Activated T-helper 1 cell treated with anti-CD3 and anti-CD28 coated beads, Interleukin-12 subunit alpha, Interleukin-12 subunit beta, Interleukin-2, Interleukin-4 antibody, amounts not matched to agents 30 ng/mL and 10 ng/mL and 1 ng/mL, durations not matched to agents 14 hours and 24 hours and 36 hours (primary cell): ENCODE measurements at places on chromosomes 3 and 15. TPM values are rescaled to one million over a fixed set of nuclear protein-coding genes. Genes with fewer than 3 reads are reported as not detected.

The LRRC57 gene
- total RNA-seq, result 19.9 TPM in 2 replicates

The KLF13 gene
- total RNA-seq, result 129 and 137 TPM in 2 replicates

The RUVBL1 gene
- 135 and 137 TPM in 2 replicates for total RNA-seq

The FBXL22 gene
- total RNA-seq, result 0.83 and 0.88 TPM in 2 replicates

The BTLA gene
- total RNA-seq, result 39.4 and 40.7 TPM in 2 replicates

The PLS1 gene
- total RNA-seq, result 4.4 and 4.8 TPM in 2 replicates

The ROBO2 gene
- not detected in 2 replicates for total RNA-seq

The CCR3 gene
- total RNA-seq, result 0.29 TPM in 1 of 2 replicates, not detected in the other

The FOXB1 gene
- total RNA-seq, result 1.2 and 1.3 TPM in 2 replicates

The RPLP1 gene
- total RNA-seq, result 1,633 and 1,710 TPM in 2 replicates

The SNX22 gene
- 0.99 and 1.1 TPM in 2 replicates for total RNA-seq

The WDR93 gene
- not detected in 2 replicates for total RNA-seq

The OXSR1 gene
- 48.6 and 50.8 TPM in 2 replicates for total RNA-seq

The HHATL gene
- not detected in 2 replicates for total RNA-seq

The ZNF148 gene
- 34.7 and 38.5 TPM in 2 replicates for total RNA-seq

The XYLB gene
- total RNA-seq, result 7.1 and 9.9 TPM in 2 replicates

The SLC6A20 gene
- not detected in 2 replicates for total RNA-seq

The CD200R1L gene
- not detected in 2 replicates for total RNA-seq

The POTEB3 gene
- not detected in 2 replicates for total RNA-seq

The CCDC33 gene
- total RNA-seq, result not detected in 2 replicates

The CCR8 gene
- 7.1 and 8.9 TPM in 2 replicates for total RNA-seq

The USP50 gene
- total RNA-seq, result 0.37 TPM in 1 of 2 replicates, not detected in the other

The GABRR3 gene
- not detected in 2 replicates for total RNA-seq

The P2RY12 gene
- total RNA-seq, result not detected in 2 replicates

The MCF2L2 gene
- total RNA-seq, result 4.1 and 6.1 TPM in 2 replicates

The NMNAT3 gene
- total RNA-seq, result 1.1 and 1.2 TPM in 2 replicates

The GOLGA6A gene
- not detected in 2 replicates for total RNA-seq

The RGMA gene
- total RNA-seq, result 0.34 and 0.54 TPM in 2 replicates

The SPINK8 gene
- not detected in 2 replicates for total RNA-seq

The GPR27 gene
- 0.70 and 1.3 TPM in 2 replicates for total RNA-seq

The GPR160 gene
- 3.4 and 3.5 TPM in 2 replicates for total RNA-seq

The ACKR4 gene
- 0.15 and 0.16 TPM in 2 replicates for total RNA-seq

The P2RY14 gene
- 7.7 and 9.4 TPM in 2 replicates for total RNA-seq

The ZNF106 gene
- total RNA-seq, result 62.8 and 63.9 TPM in 2 replicates

The C3orf49 gene
- not detected in 2 replicates for total RNA-seq

The ITIH1 gene
- total RNA-seq, result not detected in 2 replicates

The LRRC2 gene
- total RNA-seq, result not detected in 2 replicates

The LRRK1 gene
- total RNA-seq, result 1.9 and 2.0 TPM in 2 replicates

The GNAT1 gene
- not detected in 2 replicates for total RNA-seq

The WNT5A gene
- not detected in 2 replicates for total RNA-seq

The GHRL gene
- total RNA-seq, result 1.8 and 2.4 TPM in 2 replicates

The TM4SF18 gene
- not detected in 2 replicates for total RNA-seq

The AQP9 gene
- 0.07 TPM in 1 of 2 replicates, not detected in the other for total RNA-seq

The GRM7 gene
- not detected in 2 replicates for total RNA-seq

The MESP2 gene
- total RNA-seq, result 0.10 TPM in 1 of 2 replicates, not detected in the other
